ENCODE measurements at places on chromosomes 2 and 18. TPM values are rescaled to one million over a fixed set of nuclear protein-coding genes. Genes with fewer than 3 reads are reported as not detected.
A peak's percentile ranks its signal among the peaks of the same experiment; 100 is the strongest.

The TDRD15 gene
- total RNA-seq = not detected

The RAX gene
- total RNA-seq = 0.23 TPM

The ERMN gene
- total RNA-seq = 0.17 TPM

The UPP2 gene
- total RNA-seq = not detected

The COPS8 gene
- total RNA-seq = 73.1 TPM

The SGPP2 gene
- total RNA-seq = 3.7 TPM

The NR4A2 gene
- 2.3 TPM for total RNA-seq

The GLI2 gene
- 3.8 TPM for total RNA-seq

The BMP10 gene
- not detected for total RNA-seq

The TBC1D8 gene
- total RNA-seq = 86.1 TPM

DNA sequence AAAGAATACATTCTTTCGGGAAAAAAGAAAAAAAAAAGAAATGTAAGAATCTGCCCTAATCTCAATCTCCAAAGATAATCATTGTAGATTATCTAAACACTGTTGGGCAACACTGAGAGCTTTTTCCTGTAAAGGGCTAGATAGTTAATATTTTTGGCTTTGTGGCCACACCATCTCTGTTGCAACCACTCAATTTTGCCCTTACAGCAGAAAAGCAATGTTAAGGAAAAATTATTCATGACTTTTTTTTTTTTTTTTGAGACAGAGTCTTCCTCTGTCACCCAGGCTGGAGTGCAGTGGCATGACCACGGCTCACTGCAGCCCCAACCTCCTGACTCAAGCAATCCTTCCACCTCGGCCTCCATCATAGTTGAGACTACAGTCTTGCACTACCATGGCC is 17.3 kb upstream of the FZD5 start:
- no peak for DNase-seq

- no peak for DNase-seq
Measured at GRCh38 chr2:57776916-57777315, 269.7 kb upstream of the VRK2 start.

DNA sequence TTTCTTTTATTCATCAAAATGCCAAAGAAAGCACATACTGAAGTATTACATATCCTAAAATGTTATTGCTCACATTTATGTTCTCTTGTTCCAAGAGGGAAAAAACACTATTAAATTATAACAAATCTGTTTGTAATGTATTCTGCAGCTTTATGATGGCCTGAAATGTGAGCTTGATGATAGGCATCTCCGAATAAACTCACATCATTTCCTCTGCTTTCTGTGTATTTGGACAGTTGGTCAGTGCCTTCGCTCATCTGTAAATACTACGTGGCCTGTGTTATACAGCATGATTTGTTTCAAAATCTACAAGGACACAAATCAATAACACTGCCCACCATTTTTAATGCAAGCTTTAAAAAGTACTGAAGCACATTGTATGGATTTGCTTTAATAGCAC is 672.8 kb upstream of the SYT4 start:
- DNase-seq = no peak

GRCh38 chr2:200308546-200309295 is 2.2 kb downstream of the SPATS2L start:
- DNase-seq = peak; percentile 12

- DNase-seq = no peak
Measured at GRCh38 chr18:55603775-55604174, 15.8 kb upstream of the TCF4 start.

GRCh38 chr2:127580167-127581049 is 44.9 kb downstream of the MYO7B start:
- DNase-seq = no peak

GRCh38 chr2:84022810-84023431 is 436.2 kb downstream of the SUCLG1 start:
- peak; percentile 25 for DNase-seq

DNA sequence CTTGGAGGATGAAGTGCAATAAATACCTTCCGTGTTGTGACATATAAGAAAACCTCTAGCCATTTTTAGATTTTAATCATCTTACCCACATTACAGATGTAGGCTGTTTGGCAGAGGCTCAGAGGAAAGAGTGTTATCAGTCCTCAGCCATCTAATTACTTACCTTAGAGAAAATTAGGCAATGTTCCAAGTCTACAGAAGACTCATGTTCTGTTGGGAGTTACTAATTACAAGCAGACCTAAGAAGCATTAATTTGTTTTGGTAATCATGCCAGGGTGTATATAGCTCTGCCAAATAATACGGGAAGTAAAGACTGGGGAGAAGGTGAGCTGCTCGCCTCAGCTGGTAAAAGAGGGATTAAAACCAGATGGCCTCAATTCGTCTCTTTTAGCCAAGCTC is 125.8 kb upstream of the PGAP1 start:
- DNase-seq = no peak

- DNase-seq = no peak
Measured at GRCh38 chr2:159124441-159124911, 156.0 kb downstream of the TANC1 start.

DNA sequence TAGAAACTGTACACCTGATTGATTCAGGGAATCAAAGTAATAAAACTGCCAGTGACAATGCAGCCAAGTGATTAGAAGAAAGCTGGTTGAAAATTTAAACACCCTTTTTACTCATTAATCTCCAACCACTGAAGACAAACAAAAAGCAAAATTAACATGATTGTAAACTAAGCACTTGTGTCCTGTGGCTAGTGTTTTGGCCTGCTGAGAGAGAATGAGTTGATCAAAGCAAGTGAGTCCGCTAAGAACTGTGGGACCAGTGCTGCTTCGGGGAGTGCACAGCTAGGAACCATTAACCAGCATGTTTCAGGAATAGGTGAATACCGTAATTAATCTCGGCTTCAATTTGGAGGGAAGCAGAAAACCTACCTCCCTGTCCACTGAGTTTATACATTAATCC is 13.6 kb upstream of the PAPOLG start:
- DNase-seq = no peak

DNA sequence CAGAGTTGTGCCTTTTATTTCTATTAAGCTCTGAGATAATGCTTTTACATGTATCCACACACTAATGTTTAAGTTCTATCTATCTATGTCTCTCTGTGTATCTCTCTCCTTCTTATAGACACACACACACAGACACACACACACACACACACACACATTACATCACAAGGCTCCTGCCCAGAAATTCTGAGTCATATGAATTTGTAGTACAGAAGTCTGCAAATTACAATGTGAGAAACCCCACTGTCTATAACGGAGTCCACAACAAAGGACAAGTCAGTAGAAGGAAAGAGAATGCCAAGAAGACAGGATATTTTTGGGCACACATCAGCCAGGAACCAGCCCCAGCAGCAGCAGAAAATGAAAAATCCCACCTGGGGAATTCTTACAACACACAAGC is 142.4 kb downstream of the EN1 start:
- no peak for DNase-seq

- DNase-seq = no peak
Measured at GRCh38 chr18:31250902-31251301, 67.1 kb upstream of the DSG1 start.

DNA sequence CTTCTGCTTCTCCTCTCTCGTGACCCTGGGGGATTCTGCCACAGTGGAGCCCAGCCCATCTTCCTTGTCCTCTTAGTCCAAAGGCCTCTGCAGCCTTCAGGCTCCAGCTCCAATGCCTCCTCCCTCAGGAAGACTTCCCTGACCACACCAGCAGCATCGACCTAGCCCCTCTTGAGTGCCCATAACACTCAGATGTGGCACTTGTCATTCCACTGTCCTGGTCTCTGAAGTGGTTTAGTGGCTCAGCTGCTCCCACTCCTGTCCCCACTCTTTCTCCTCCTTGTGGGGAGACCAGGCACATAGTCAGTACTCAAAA is 97.5 kb downstream of the STPG4 start:
- no peak for DNase-seq
